ENCODE measurements at places on chromosomes 7 and 10. TPM values are rescaled to one million over a fixed set of nuclear protein-coding genes. Genes with fewer than 3 reads are reported as not detected.

DNA sequence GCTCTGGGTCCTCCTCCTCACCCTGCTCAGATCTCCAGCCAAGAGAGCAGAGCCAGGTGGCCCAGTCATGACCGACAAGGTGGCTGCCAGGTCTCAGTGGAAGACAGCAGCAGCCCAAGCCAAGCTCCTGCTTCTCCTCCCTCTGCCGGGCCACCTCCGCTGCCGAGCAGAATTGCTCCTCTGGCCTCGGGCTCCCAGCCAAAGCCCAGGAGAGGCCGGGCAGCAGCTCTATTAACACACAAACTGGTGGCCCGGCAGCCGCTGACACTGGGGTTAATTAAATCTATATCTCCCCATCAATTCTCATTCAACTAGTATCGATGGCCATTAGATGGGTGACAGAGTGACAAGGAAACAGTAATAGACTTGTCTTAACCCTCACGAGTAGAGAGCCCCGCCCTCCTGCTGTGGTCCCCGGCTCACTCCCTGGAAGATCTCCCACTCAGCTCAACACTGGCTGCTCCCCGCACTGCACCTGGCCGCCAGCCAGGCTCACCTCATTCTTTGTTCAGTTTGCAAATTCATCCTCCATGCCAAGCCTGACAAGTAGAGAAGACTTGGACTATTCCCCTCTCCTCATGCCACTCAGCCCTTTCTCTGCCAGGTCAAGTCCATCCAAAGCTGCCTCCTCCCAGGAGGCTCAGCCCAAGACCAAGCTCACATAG lies 74.1 kb upstream of the UNC5B start:
- no peaks in the 10 kb centered on the region for H3K4me1 ChIP-seq
- H3K4me3 ChIP-seq = no peak overlapping the region
- H3K27ac ChIP-seq = no peak overlapping the region
- H3K27me3 ChIP-seq = peaks cover 45% of the 10 kb centered on the region
- DNase-seq = no peak

DNA sequence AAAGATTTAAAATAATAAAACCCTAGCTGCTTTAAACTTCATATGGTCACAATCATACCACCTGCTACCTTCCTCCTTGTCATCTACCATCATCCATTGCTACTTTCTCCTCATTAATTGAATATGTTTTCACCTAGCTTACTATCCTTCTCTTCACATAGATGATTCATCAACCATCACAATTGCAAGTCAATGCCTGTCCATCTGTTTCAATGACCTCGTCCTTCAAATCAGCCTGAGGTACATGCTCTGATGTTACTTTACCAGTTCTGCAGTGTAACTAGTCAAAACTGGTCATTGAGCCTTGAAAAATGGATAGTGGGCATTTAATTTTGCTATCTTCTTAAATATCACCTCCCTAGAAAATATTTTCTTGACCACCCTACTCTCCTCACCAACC lies 164.7 kb downstream of the SEMA3E start:
- no peak overlapping the region for H3K4me3 ChIP-seq
- peaks cover 10% of the 10 kb centered on the region for H3K4me1 ChIP-seq
- no peak for DNase-seq
- no peaks in the 10 kb centered on the region for H3K36me3 ChIP-seq
- H3K27ac ChIP-seq = no peak overlapping the region

- H3K27ac ChIP-seq = no peak overlapping the region
- no peak overlapping the region for H3K4me3 ChIP-seq
- H3K27me3 ChIP-seq = no peaks in the 10 kb centered on the region
- H3K4me1 ChIP-seq = no peaks in the 10 kb centered on the region
- H3K36me3 ChIP-seq = no peaks in the 10 kb centered on the region
- DNase-seq = peak; percentile 46
Measured at GRCh38 chr7:91835826-91836368, 44.6 kb downstream of the MTERF1 start.

The SLC25A28 gene
- 16.0 TPM for total RNA-seq

GRCh38 chr7:55409482-55410225 lies 44.5 kb downstream of the LANCL2 start:
- DNase-seq = peak; percentile 12
- H3K4me1 ChIP-seq = no peaks in the 10 kb centered on the region
- H3K4me3 ChIP-seq = no peak overlapping the region
- H3K27me3 ChIP-seq = no peaks in the 10 kb centered on the region

The SSBP1 gene
- total RNA-seq = 269 TPM

DNA sequence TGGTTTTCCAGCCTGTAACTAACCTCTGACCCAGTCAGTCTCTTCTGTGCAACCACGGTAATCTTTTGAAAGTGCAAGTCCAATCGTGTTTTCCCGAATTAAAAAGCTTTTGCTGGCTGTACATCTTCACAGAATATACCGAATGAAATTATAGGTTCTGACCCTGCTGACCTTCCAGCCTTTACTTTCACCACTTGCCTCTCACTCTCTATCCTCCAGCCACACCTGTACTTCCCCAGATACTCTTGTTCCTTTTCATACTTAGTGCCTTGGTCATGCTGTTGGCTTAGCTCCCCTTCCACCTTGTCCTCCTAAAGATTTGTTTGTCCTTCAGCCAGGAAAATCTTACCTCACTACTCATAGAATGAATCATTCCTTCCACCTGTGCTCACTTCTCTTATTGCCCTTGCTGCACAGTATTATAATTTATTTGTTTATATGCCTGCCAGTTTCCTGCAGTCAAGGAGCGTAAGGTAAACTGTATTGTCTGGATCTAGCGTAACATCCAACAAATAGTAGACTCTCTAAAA lies 2.3 kb upstream of the PNPLA8 start:
- H3K4me1 ChIP-seq = peaks cover 45% of the 10 kb centered on the region
- peak overlapping the region; percentile 88 for H3K27ac ChIP-seq
- no peaks in the 10 kb centered on the region for H3K36me3 ChIP-seq
- peak overlapping the region; percentile 92 for H3K4me3 ChIP-seq
- DNase-seq = peak; percentile 92

The TCERG1L gene
- total RNA-seq = not detected

The CCDC146 gene
- not detected for total RNA-seq

DNA sequence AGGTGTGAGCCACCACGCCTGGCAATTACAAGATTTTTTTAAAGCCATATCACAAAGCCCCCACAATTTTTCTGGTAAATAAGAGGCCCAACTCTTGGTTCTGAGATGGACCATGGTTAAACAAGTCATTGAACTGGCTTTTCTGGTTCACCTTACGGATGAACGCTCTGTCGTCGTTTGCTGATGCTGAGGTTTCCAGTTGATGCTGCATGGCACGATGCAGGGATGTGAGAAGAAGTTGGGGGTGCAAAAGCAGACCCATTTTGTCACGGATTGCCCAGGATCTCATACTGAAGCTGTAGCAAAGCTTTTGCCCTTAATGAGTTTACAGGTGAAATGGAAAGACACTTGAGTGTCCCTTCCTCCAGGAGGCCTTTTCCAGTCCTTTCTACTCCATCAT lies 2.0 kb upstream of the IL2RA start:
- H3K27ac ChIP-seq = no peak overlapping the region
- H3K36me3 ChIP-seq = no peaks in the 10 kb centered on the region
- no peaks in the 10 kb centered on the region for H3K4me1 ChIP-seq
- peaks cover 4% of the 10 kb centered on the region for H3K27me3 ChIP-seq

DNA sequence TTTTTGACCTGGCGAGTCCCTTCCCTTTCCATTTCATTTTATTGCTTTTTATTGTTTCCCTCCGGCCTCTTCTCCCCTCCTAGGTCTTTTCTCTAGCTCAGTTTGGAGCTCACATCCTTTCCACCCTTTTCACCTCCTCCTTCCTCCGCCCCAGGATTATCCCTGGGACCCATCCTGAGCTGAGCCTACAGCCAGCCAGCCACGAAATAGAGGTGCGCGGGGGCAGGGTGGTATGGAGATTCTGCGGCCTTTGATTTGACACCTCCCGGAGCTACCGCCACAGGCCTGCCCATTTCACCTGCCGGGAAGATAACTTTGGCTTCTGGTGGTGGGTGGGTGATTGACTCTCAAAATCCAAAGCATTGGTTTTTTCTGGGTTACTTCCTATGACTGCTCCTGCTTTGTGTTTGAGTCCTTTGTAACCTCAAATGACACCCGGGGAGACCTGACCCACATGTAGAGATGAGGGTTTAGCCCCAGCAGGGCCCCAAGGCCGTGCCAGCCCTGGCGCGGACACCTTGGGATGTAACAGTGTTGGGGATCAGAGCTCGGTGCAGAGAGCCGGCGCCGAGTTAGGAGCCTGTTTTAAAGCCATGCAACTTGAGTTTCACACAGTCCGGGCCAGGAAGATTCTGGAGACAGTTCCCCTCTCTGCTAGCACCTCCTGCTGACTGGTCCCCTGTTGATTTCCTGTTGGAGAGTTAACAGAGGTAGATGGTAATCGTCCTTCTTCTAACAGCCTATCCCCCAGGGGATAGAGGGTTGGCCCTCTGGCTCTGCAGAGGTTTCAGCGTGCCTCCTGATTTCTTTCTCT lies 1.5 kb downstream of the DUSP5 start:
- no peaks in the 10 kb centered on the region for H3K27me3 ChIP-seq
- peak overlapping the region; percentile 96 for H3K4me3 ChIP-seq
- peak overlapping the region; percentile 70 for H3K27ac ChIP-seq
- peaks cover 49% of the 10 kb centered on the region for H3K4me1 ChIP-seq
- DNase-seq = peak; percentile 68

DNA sequence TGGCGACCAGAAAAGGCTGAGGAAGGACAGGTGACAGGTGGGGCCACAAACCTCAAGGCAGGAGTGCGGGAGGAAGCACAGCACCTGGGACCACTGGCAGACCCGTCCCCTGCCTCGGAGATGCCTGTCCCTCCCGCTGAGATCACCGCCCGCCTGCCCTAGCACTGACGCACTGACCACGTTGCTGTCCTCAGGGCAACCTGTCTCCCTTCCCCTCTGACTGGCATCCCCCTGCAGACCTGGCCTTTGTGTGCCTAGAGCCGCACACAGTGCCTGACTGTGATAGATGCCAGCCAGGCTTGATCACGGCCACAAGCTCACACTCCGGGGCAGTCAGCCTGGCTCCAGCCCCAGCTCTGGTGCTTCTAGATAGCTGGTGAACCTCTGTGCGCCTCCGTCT lies 58.4 kb upstream of the EN2 start:
- H3K4me1 ChIP-seq = no peaks in the 10 kb centered on the region
- H3K4me3 ChIP-seq = no peak overlapping the region
- H3K27me3 ChIP-seq = peaks cover 47% of the 10 kb centered on the region
- no peaks in the 10 kb centered on the region for H3K36me3 ChIP-seq
- H3K27ac ChIP-seq = no peak overlapping the region

GRCh38 chr10:117972168-117972837 lies 74.4 kb downstream of the RAB11FIP2 start:
- H3K27ac ChIP-seq = no peak overlapping the region
- DNase-seq = no peak
- H3K4me3 ChIP-seq = no peak overlapping the region
- no peaks in the 10 kb centered on the region for H3K4me1 ChIP-seq
- H3K36me3 ChIP-seq = no peaks in the 10 kb centered on the region

The C10orf105 gene
- total RNA-seq = not detected

DNA sequence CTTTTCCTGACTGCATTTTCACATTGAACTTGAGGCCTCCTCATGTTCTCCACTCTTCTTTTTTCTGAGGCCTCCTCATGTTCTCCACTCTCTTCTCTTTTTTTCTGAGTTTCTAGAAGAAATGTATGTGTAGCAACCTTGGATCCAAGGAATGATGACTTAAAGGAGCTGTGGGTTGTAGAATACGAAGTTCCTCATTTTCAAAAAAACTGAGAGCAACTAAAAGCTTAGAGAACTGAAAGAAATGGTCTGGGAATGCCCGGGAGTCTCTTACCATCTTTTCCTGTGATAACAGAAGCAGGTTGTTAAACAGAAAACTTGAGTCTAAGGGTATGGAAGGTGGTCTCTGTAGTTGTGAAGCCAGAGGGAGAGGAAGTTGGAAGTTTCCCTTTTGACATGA lies 32.8 kb downstream of the MRPS33 start:
- no peak overlapping the region for H3K4me3 ChIP-seq
- no peaks in the 10 kb centered on the region for H3K36me3 ChIP-seq
- DNase-seq = no peak
- H3K27ac ChIP-seq = no peak overlapping the region

The UFSP1 gene
- total RNA-seq = 10.5 TPM

The FAM170B gene
- total RNA-seq = not detected

The AGR2 gene
- 140 TPM for total RNA-seq

DNA sequence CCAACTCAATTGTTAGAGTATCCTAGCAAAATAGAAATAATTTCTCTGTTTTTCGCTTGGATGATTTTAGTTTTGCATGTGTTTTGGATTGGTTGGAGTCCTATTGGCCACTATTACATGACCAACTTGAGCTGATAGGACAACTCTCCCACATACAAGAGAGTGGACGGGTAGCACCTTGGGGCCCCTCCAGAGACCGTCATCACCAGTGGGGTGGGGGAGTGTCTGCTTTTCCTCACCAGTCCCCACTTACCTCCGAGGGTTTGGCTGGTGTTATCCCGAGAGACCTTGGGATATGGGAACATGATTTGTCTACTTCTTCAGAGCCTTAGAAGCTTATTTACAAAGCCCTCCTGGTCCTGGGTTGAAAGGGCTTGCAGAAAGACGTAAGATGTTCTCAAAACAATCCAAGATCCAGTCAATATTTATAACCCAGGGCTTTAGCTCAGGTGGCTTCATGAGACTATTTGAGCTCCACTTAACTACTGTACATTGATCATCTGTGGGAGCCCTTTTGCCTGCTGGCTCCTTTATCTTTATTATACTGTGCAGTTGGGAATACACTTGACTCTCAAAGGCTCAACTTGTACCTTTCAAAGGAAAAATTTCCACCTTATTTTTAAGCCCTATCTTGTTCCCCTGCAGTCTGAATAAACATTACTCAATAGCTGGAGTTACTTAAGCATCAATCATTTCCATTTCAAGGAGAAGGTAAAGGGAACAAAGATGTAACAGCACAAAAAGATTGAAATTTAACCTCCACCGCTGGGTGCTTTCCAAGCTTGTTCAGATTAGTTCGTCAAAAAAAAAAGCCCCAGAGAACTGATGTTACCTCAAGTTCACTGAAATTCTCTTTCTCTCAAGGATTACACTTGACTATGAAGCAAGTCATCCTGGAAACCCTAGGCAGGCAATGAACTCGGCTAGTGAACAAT lies 119.7 kb downstream of the WDR11 start:
- H3K4me3 ChIP-seq = no peak overlapping the region
- DNase-seq = no peak
- no peaks in the 10 kb centered on the region for H3K36me3 ChIP-seq

DNA sequence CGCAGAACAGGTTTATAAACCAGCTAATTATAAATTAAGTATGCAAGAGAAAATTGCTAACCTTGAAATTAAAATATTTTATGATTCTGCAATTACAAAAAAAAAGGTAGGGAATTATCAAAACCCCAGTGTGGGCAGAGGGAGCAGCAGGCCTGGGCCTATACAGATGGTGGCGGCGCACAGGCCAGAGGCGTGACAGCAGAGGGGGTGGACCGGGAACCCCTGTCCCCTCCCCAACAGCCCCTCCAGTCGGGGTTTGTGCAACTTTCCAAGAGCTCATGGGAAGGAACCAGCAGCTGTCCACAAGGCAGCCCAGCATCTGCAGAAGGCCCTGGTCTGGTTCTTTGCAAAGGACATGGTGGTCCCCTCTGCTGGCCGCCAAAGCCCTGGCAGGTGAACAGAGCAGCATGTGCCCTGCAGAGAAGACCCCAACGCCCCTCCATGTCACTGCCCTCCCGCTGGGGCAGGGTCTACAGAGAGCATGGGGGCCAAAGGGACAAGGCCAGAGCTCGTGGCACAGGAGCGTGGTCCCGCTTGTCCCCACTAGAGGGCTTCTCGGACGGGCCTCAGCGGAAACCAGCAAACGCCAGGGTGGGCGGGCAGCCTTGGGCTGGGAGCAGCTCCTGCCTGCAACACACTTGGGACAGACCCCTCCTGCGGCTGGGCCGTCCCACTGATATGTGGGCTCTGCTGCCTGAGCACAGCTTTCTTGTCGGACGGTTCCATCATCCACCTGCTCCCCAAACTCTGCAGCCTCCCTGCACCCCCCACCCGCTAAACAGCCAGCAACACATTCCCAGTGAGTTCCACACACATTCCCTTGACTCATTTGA lies 75.1 kb downstream of the EBF3 start:
- H3K27me3 ChIP-seq = peaks cover 19% of the 10 kb centered on the region
- no peak overlapping the region for H3K4me3 ChIP-seq
- peak; percentile 16 for DNase-seq

The CHRM2 gene
- not detected for total RNA-seq
